ENCODE measurements at places on chromosomes 16 and 17. TPM values are rescaled to one million over a fixed set of nuclear protein-coding genes. Genes with fewer than 3 reads are reported as not detected.

The C17orf50 gene
- not detected for total RNA-seq

The BRIP1 gene
- total RNA-seq, result 18.2 TPM

The FZD2 gene
- not detected for total RNA-seq

GRCh38 chr16:3998793-3999478 is 117.3 kb downstream of the ADCY9 start:
- no peak for DNase-seq

The GDPD3 gene
- total RNA-seq, result 4.3 TPM

GRCh38 chr17:49338883-49339282 is 23.2 kb downstream of the ZNF652 start:
- DNase-seq, result no peak

The PERCC1 gene
- total RNA-seq, result not detected

The GUCY2D gene
- not detected for total RNA-seq

- no peak for DNase-seq
Observed at GRCh38 chr16:4744555-4745273, 10.4 kb downstream of the DNAAF8 start.

The SLC6A2 gene
- total RNA-seq, result not detected

- DNase-seq, result no peak
Observed at GRCh38 chr16:12655537-12655936, 148.2 kb downstream of the CPPED1 start.

GRCh38 chr16:12942861-12943260 is 41.5 kb downstream of the SHISA9 start:
- no peak for DNase-seq

The GDPD1 gene
- 3.2 TPM for total RNA-seq

The ARSG gene
- total RNA-seq, result 5.5 TPM

- no peak for DNase-seq
Observed at GRCh38 chr16:27408012-27408601, 6.1 kb downstream of the IL21R start.
